ENCODE measurements at places on chromosomes 4 and X.

DNA sequence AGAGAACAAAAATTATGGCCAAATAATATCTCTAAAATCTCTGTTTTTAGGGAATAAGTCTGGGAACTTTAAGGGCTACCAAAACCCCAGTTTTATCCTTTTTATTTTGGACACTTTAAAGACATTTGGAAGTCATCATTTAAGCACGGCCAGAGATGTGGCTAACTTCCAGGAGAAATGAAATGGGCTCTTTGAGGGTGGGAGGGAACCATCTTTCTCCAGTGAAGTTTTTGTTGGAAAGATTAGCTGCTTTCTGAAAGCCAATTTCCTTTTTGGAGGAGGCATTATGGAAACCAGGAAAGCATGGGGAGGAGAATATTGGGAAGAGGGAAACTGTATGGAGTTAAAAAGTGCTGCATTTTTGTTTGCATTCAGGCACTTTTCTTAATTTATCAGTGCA, 4.8 kb downstream of the VSIG1 start:
- no peak for DNase-seq

DNA sequence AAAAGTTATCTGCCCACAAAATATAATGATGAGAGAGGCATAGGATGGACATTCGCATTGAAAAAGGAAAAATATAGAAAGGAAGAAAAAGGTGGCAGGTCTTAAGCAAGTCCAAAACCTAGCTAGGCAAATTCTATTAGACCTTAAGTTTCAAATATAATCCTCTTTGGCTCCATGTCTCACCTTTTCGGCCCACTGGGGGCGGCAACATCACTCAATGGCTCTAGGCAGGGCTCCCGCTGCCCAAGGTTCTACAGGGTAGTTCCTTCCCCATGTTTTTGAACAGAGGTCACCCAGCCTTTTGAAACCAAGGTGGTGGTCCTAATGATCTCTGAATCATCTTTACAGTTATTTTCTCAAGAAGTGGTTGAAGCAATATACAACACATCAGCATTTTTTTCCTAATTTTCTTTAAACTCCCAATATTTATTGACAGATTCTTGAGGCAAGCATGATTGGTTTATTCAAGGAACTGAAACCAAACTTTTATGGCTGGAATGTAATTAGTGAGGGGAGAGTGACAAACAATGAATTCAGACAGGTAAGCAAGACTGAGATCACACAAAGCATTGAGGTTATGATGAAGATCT, 309.4 kb downstream of the ANTXR2 start:
- DNase-seq, result no peak

GRCh38 chr4:79652738-79653137, 244.7 kb upstream of the GK2 start:
- DNase-seq, result no peak

DNA sequence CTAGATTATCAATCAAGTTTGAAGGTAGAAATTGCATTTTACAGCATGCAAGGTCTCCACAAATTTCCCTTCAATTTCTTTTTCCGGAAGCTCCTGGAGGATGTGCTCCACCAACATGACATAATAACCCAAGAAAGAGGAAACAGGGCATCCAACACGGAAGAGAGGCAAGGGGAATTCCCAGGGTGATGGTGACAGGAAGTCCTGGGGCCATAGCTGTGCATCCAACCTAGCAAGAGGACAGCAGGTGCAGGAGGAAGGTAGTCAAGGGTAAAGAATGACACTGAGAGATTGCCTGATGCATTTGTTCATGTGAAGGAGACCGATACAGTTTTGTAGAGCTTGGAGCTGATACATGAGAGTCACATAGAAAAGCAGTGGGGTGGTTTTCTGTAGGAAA, 115.7 kb upstream of the LSM6 start:
- no peak for DNase-seq

Data from stimulated activated CD8-positive, alpha-beta memory T cell treated with anti-CD3 and anti-CD28 coated beads, Interleukin-15, amount 100 ng/mL, for 4 hours (primary cell).